MM.1S (cell line): ENCODE measurements at places on chromosomes 5 and 9.

GRCh38 chr5:146426853-146427618 is 20.1 kb upstream of the TCERG1 start:
- no peaks in the 10 kb centered on the region for H3K36me3 ChIP-seq
- peak; percentile 60 for DNase-seq
- peak overlapping the region; percentile 17; the same call in 1 of the 2 replicates for H3K4me3 ChIP-seq
- H3K27ac ChIP-seq, result no peak overlapping the region

- H3K27ac ChIP-seq, result no peak overlapping the region
- no peak overlapping the region for H3K4me3 ChIP-seq
- no peaks in the 10 kb centered on the region for H3K4me1 ChIP-seq
- H3K36me3 ChIP-seq, result no peaks in the 10 kb centered on the region
Measured at GRCh38 chr9:136088939-136089696, 6.0 kb downstream of the NACC2 start.

DNA sequence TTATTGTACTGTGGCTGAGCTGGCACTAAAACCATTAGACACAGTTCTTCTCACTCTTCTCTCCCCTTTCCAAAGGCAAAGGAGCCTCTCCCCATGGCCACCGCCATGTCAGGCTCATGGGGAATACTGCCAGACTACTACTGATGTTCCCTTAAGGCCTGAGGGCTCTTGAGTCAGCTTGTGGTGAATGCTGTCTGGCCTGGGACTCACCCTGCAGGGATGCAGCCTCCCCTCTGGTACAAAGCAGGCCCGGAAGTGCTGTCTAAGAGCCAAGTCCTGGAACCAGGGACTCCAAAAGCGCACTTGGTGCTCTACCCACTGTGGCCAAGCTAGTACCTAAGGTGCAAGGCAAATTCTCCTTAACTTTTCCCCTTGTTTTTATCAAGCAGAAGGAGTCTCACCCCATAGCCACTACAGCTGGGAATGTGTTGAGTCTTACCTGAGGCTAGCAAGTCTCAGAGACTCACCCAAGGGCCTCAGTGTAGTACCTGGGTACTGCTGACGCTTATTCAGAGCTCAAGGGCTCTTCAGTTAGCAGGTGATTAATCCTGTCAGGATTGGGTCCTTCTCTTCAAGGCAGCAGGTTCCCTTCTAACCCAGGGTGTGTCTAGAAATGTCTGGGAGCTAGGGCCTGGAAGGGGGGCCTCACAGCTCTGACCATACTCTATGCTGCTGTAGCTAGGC is 33.2 kb upstream of the C5orf46 start:
- H3K4me1 ChIP-seq, result no peaks in the 10 kb centered on the region
- no peak overlapping the region for H3K4me3 ChIP-seq
- DNase-seq, result no peak

- DNase-seq, result no peak
- no peaks in the 10 kb centered on the region for H3K4me1 ChIP-seq
- no peaks in the 10 kb centered on the region for H3K27me3 ChIP-seq
- no peaks in the 10 kb centered on the region for H3K36me3 ChIP-seq
- H3K4me3 ChIP-seq, result no peak overlapping the region
Measured at GRCh38 chr9:3682186-3682585, 156.4 kb upstream of the RFX3 start.

GRCh38 chr9:135242049-135242396 is 154.6 kb downstream of the OLFM1 start:
- H3K27ac ChIP-seq, result no peak overlapping the region
- H3K4me3 ChIP-seq, result no peak overlapping the region
- DNase-seq, result no peak
